Occipital lobe (tissue), 3 donors: ENCODE measurements at places on chromosomes 4 and X.

DNA sequence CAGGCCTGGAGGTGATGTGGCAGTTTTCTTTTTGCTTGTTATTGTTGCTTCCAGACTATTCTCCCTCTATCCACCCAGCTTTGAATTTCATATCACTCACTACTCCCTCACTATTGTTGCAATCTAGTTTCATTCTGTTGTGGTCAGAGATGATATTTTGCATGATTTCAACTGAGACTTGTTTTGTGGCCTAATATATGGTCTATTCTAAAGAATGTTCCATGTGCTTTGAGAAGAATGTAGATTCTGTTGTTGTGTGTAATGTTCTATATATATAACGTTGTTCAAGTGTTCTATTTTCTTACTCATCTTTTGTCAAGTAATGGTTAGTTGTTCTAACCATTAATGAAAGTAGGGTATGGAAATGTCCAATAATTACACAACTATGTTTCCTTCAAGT is 59.0 kb downstream of the THOC2 start:
- DNase-seq = no peak

GRCh38 chrX:30253257-30253656 is 6.3 kb downstream of the MAGEB1 start:
- no peak for DNase-seq

DNA sequence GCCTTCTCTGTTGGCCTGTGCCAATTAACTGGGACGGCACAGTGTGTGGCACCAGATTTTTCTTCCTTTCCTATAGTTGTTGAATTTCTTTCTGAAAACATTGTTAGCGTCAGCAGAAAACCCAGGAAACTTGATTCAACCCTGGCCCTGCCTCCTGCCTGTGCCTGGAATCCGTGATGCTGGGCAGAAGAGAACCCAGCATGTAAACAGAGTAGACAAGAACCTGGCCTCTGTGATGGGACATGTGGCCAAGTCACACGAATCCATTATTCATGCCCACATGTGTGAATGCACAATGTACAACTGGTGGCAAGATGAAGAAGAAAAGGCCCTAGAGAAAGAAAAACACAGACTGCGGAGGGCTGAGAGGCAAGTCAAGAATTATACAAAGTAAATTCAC is 111.4 kb downstream of the EFHC2 start:
- no peak for DNase-seq

GRCh38 chr4:81446634-81447033 is 25.1 kb downstream of the RASGEF1B start:
- no peak for DNase-seq

DNA sequence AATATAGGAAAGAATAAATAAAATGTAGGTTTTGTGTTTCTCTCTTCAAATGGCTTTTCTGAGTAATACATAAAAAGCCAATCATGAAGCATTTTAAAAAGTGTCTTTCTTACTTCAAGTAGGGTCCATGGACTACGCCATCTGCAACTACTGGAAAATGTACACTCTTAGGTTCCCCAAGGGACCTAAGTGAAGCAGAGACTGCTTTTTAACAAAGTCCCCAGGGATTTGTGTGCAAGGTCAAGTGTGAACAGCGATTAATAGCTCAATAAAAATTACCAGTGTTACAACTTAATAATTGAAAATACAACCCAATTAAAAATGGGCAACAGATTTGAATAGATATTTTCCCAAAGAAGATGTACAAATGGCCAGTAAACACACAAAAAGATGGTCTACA is 84.9 kb downstream of the ARHGAP6 start:
- no peak for DNase-seq

DNA sequence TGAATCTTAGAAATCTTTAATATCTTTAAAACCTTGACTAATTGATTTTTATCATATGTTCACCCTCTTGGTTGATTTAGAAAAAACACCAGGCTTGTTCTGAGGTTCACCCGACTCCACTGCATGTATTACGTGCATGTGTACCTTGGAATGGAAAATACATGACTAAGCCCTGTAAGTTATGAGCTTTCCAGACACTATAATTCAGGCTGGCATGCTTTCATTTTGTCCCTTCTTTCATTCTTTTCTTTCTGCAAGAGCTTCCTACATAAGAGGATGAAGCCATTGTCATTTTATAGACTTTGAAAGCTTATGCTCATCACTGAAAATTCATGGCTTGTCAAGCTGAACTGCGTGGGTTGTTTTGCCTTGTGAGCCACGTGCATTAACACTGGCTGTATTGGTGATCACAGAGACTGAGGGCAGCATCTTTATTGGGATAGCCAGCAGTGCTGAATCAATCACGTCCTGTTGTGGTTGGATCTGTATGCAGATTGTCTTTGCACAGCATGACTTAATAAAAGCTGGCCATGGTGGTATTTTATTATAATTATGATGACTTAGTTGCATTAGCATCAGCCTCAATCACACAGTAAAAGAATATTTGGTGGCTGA is 141.9 kb downstream of the SLIT2 start:
- DNase-seq = no peak

DNA sequence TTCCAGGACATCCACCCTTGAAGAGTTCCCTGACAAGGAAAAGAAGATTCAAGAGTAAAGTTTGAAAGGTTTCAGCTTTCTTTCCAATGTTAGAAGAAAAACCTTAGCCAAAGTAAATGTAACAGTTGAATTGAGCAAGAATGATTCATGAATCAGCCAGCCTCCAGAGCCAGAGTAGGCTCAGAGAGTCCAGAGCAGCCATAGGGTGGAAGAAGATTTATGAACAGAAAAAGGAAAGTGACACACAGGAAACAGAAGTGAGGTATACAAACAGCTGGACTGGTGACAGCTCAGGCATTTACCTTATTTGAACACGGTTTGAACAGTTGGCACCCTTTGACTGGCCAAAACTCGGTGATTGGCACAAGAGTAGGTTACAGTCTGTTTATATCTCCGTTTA is 63.2 kb downstream of the QDPR start:
- no peak for DNase-seq

- DNase-seq = peak; percentile 51
Observed at GRCh38 chr4:8854931-8855330, 16.7 kb downstream of the HMX1 start.

DNA sequence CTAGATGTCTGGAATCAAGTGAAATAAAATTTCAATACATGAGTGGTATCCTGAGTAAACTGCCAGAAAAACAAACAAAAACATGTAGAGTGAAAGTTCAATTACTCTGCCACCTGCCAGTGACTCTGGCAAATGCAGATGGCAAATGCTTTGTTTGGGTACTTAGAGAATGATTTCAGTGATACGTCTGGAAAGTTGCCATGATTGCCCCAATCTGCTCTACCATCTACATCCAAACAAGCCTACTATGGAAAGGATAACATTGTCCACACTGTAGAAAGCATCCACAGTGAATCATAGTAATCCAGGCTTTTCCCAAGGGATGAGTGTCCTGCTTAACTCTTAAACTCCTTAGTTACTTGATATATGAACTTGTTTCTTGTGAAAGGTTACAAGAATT is 3.4 kb downstream of the SPATA4 start:
- DNase-seq = no peak

- DNase-seq = no peak
Observed at GRCh38 chr4:38920186-38920585, 52.6 kb downstream of the FAM114A1 start.

DNA sequence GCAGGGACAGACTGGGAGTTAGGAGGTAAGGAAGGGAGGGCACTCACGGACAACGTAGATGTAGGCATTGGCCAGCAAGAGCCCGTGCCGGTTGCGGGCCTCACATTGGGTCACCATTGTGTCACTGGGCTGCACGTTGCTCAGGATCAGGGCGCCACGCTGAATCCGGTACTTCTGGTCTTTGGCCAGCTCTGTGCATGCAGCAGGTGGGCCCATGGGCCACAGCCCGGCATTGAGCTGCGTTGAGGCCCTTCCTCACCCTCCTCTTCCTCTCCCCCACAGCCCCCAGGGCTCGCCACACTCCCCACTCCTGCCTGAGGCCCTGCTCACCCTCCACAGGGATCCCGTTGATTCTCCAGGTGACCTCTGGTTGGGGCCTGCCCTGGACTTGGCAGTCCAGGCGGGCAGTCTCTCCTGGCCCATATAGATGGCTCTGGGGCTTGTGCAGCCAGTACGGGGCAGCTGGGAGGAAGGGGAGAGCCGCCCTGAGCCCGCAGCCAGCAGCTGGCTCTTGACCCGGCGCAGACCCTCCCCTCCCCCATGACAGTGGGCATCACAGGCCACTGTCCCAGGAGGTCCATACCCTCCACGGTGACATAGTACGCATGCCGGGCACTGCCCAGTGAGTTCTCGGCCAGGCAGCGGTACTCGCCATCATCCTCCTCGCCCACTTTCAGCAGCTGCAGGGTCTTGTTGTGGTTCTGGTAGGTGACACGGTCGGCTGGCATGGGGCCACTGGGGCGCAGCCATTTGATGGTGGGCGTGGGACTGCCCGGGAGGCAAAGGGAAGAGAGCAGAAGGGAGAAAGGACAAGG is 16.3 kb downstream of the L1CAM start:
- DNase-seq = no peak

- DNase-seq = no peak
Observed at GRCh38 chr4:53192496-53192895, 173.4 kb downstream of the SCFD2 start.

DNA sequence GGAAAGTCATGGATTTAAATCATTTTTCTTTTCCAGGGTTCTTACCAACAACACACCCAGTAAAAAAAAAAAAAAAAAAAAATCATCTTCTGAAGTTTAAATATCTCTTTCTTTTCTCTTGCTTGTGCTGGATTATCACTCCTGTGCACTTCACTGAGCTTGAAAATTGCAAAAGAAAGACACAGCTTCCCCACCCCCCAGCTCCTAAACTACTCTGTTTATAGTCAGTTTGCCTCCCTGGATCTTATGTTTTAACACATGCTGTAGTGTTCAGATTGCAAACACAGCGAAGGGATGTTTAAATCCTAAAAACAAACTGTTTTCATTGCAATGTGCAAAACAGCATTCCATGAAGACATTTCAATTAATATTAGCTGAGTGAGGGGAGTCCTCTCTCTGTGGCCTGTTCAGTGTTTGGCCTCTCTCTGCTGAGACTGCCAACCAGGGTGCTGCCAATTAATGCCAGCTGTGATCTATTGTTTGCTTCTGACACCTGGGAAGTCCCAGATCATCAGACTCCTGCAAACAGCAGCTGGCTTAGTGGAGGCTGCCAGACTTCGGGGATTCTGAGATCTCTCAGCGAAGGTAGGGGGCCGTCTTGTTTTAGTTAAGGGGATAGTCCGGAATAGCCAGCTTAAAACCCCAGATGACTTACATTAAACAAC is 171.1 kb upstream of the PITX2 start:
- no peak for DNase-seq

GRCh38 chr4:150240011-150240410 is 161.8 kb downstream of the DCLK2 start:
- no peak for DNase-seq

GRCh38 chr4:144906181-144906925 is 191.6 kb downstream of the ANAPC10 start:
- no peak for DNase-seq

- DNase-seq = no peak
Observed at GRCh38 chr4:124833831-124834505, 121.4 kb upstream of the ANKRD50 start.

DNA sequence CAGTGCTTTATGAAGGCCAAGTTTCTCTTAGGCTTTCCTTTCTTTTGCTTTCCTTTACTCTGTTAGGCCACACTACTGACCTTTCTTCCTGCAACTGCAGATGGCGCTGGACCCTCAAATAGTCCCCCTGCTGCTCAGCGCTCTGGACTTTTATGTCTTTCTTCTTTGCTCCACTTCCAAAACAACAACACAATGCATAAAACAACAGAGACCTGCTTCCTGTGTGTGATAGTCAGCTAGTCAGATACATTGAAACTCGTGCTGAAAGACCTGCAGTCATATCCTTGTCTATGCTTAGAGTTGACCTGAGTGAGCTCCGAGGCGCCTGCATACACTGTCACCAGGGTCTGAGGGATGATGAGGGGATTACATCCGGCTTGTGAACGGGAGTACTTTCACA is 108.9 kb upstream of the TEX13D start:
- no peak for DNase-seq

DNA sequence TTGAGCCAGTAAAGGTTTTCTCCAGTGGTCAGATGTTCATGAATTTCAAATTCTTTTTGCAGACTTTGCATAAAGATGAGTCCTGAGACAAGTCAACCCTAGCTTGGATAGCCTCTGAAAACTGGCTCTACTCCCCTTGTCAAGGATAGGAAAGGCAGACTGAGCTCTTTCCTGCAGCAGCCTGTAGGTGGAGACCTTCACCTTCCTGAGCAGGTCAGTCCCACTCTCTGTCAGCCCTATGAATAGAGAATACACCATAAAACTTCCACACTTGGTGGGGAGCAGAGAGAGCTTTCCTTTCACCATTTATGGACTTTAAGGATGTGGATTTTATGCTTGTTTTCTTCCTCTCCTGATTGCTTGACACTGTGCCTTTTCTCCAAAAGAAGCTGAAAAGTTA is 41.9 kb downstream of the PCDH19 start:
- no peak for DNase-seq

- DNase-seq = no peak
Observed at GRCh38 chrX:112865464-112866025, 24.9 kb upstream of the AMOT start.

GRCh38 chrX:20455001-20455400 is 188.3 kb upstream of the RPS6KA3 start:
- no peak for DNase-seq

DNA sequence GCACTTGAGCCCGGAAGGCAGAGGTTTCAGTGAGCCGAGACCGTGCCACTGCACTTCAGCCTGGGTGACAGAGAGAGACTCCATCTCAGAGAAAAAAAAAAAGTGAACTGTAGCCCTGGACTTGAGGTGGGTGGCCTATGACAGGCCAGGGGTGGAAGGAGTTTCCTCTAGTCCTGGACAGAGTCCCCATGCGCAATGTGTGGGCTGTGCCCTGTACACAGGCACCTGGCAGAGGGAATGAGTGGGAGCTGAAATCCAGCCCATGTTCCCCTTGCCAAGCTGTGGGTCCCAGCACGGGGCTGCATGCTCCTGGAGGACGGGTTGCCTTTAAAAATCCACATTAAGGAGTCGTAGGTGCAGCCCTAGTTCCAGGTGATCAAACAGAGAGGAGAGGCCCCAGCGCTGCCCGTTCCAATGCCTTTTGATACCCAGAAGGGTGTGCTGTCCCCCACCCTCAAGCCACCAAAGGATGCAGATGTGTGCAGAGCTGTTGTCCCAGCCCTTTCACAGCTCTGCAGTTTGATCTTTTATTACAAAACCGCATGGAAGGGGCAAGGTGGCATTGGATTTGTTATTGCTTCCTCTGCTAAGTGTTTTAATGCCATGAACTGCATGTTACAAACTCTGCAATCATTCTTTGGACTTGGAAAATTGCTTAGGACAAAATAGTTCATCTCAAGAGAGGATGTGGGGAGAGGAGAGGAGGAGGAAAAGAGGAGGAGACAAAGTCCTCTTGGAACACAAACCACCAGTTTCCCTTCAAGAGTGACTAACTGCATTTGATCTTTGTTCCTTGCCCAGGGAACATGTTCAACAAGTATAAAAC is 38.0 kb upstream of the PDK3 start:
- no peak for DNase-seq
